ENCODE measurements at places on chromosomes 3 and 15.

DNA sequence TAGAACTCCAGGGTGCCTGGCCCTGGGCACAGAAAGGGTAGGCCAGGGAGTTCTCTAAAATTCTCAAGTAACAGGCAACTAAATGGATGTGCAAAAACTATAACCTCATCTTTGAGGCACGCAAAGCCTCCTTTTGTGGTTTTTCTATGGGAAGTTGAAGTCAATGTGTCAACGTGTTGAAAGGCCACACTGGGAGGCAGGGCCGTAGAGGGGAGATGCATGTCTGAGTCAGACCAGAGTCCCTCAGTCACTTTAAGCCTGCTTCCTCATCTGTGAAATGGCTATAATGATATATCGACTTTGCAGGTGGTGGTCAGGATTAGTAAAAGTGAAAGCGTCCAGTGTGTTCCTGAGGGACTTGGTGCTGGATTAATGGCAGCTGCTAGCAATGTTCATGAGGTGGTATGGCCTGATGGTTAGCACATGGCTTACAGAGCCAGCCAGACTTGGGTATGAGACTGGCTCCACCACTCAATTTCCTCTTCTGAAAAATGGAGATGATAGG is 17.0 kb downstream of the TGM5 start:
- DNase-seq: no peak

DNA sequence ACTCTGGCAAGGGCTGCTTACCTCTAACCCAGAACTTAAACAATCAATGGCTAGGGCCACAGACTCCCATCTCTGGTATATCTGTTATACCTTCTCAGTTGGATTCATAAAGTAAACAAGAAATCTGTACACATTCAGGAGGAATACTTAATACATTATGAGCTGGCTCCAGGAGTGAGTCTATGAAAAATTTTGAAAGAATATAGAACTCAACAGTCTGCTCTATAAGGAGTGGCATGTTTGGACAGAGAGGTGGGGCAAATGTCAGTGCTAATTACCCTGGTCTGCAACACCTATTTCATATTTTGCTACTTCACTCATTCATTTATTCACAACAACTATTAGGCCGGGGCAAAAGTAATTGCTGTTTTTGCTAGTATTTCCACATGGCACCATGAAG is 245.1 kb downstream of the THRB start:
- DNase-seq: no peak

DNA sequence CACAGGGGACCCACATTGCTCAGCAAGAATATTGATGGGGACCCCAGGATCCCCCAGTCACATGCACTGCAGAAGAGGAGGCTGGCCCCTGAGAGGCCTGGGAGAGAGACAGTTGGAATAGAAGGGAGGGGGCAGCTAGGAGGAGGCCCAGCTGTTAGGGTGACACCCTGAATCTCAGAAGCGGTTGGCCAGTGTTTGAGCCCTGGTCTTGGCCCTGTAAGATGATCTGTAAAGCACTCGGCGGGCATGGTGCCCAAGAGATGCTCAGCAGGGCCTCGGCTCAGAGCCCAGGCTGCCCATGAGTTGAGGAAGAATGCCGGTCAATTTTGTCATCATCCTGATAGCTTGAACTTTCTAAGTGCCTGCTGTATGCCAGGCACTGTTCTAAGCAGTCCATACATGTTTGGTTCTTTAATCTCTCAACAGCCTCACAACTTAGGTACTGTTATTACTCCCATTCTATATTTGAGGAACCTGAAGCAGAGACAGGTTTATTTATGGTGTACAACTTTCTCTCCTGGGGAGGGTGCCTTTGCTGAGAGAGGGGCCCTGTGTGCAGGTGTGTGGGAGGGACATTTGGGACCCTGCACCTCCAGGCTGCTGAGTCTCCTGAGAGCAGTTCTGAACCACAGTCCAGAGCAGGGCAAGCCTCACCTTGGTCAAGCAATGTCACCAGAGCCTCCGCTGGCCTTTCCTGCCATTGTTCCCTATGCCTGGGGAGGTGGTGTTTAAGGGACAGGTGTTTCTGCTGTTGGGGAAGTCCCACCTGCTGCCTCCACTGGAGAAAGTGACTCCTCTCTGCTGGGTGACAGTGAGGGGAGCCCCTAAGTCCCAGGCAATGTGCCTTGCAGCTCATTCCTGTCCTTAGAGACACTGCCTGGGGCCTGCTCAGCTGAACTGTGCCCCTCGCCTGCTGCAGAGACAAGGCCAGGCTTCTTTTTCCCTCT is 26.0 kb downstream of the SLC6A6 start:
- DNase-seq: peak; percentile 26

- DNase-seq: no peak
These were observed 309.5 kb upstream of the TRIM42 start for GRCh38 chr3:140368223-140368811.

DNA sequence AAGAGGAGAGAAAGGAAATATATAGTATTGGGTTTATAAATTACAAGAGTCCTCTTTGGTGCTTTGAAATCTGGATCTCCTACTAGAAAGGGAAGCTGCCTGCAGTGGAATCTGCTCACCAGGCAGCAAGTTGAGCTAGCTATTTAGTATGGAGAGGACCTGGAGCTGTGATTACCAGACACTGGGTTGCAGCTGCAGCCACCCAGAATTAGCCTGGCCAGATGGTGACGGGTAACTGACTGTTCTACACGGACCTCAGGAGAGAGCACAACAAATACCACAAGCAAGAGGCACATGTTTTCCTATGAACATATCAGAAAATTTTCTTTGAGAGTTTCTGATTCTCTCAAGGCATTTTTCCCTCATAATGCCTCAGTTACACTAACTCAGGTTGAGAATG is 46.5 kb downstream of the SYNPR start:
- no peak for DNase-seq

- DNase-seq: no peak
These were observed 7.3 kb downstream of the ADAM10 start for GRCh38 chr15:58742022-58742813.

GRCh38 chr3:71863563-71864190 is 78.7 kb upstream of the PROK2 start:
- DNase-seq: no peak

- no peak for DNase-seq
These were observed 24.9 kb downstream of the KNL1 start for GRCh38 chr15:40618906-40619305.

DNA sequence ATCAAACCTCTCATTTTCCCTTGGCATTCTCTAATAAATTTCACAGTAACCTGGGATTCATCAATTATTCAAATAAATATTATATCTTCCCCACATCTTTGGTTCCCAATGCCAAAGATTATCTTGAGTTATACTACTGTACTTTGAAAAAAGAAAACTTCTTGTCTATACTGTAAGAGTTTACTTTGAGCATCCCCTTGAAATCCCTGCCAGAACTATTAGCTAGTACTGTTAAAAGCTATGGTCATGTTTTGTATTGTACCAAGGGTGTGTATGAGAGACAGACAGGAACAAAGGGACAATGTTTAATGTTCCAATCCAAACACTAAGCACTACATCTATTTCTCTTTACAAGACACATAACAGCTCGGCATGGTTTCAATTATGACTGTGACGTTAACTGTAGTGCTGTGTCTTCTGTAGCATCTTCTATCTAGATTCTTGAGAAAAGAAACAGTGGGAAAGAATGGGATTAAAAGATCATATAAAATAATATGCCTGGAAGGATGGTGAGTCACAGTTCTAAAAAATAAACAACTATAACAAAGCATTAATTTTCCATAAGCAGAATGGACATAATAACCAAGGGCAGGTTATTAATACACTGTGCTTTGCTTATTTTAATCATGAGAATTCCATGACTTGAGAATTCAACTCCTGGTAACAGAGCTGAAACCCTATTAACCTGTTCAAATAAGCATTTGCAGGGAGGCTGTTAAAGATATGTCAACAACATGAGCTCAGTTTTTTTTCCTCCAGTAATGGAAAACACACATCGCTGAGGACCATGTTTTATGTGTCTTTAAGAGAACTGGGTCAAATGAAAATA is 71.1 kb downstream of the ALDH1A2 start:
- no peak for DNase-seq

GRCh38 chr3:10339376-10339955 is 18.6 kb upstream of the SEC13 start:
- no peak for DNase-seq

GRCh38 chr3:123129532-123129931 is 62.7 kb downstream of the PDIA5 start:
- no peak for DNase-seq

- no peak for DNase-seq
These were observed 132.5 kb downstream of the CMSS1 start for GRCh38 chr3:99949956-99950670.

GRCh38 chr3:107745354-107745753 is 222.6 kb downstream of the BBX start:
- DNase-seq: no peak

GRCh38 chr15:38695249-38696108 is 130.9 kb upstream of the RASGRP1 start:
- no peak for DNase-seq

DNA sequence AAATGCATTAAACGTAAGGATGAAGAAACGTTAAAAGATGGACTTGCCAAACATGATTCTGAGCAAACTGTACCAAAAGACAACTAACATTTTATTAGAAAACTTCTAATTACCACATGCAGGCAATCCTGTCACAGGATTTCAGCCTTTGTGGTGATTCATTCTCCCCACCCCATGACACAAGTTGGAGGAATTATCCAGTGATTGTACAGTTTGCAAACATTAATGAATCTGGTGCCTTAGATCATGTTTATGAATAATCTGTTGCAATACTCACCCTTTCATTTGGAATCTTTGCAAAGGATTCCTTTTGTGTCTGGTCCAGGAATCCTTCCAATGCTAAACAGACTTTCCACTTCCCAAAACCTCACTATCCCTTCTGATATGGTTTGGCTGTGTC is 23.3 kb upstream of the ERC2 start:
- DNase-seq: no peak

GRCh38 chr3:69108811-69109210 is 13.6 kb downstream of the LMOD3 start:
- no peak for DNase-seq

- no peak for DNase-seq
These were observed 202.6 kb downstream of the XXYLT1 start for GRCh38 chr3:195068084-195069080.

DNA sequence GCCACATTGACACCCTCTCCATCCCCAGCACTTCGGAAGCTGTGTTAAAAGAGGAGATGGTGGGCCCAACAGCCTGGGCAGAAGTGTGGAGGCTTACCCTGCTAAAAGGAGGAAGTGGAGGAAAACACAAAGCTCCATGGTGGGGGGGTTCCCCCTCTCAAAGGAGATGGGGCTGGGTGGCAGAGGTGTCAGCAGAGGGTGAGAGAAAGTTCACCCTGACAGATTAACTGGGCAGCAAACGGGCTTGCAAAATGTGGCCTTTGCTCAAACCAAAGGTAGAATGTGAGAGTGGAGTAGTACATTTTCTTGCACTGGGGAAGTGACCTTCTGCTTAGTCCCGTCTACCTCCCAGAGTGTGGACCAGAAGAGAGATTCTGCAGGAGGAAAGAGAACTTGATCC is 44.7 kb downstream of the MYO1E start:
- DNase-seq: no peak

GRCh38 chr3:48528048-48528447 is 24.1 kb upstream of the SHISA5 start:
- DNase-seq: no peak

- DNase-seq: no peak
These were observed 3.1 kb downstream of the APBA2 start for GRCh38 chr15:28888900-28889299.

GRCh38 chr15:57718309-57718708 is 11.8 kb downstream of the POLR2M start:
- no peak for DNase-seq

- DNase-seq: peak; percentile 74
These were observed 2.0 kb downstream of the FAM43A start for GRCh38 chr3:194687638-194688199.

- DNase-seq: no peak
These were observed 3.1 kb downstream of the IFRD2 start for GRCh38 chr3:50289130-50289529.

- DNase-seq: no peak
These were observed 60.7 kb downstream of the FRMD4B start for GRCh38 chr3:69325151-69325550.

DNA sequence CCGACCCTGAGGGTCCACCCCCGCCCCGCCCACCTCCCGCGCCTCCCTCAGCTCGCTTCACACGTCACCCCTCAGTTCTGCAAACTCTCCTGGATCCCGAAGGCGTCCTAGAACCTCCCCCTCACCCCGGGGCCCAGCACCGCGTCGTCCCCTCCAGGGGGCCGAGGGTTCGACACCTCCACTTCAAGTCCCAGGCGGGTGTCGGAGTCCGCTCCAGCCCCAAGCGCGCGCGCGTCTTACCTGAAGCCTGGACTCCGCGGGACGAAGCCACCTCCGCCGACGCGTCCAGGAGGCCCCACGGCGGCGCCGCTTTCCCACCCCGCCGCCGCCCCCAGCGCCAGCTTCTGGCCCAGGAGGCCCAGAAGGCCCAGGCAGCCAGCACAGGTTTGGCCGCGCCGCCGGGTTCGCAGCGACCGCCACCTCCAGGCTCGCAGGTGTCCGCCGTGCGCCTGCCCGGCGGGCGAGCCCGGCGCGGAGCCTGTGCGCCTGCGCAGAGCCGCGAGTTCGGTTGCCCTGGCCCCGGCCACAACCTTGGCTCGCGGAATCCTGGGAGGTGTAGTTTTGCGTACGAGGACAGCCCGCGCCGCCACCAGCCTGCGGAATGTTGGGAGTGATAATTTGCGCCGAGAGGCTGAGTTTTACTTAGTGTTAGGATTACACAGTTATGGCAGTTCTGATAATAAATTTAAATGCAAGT is at the start of gene POMGNT2:
TSS of gene POMGNT2 (minus strand) at position 484 of the 697 bp plus-strand sequence. CDS start 24,648 bp downstream, outside the sequence.
- DNase-seq: peak; percentile 82

DNA sequence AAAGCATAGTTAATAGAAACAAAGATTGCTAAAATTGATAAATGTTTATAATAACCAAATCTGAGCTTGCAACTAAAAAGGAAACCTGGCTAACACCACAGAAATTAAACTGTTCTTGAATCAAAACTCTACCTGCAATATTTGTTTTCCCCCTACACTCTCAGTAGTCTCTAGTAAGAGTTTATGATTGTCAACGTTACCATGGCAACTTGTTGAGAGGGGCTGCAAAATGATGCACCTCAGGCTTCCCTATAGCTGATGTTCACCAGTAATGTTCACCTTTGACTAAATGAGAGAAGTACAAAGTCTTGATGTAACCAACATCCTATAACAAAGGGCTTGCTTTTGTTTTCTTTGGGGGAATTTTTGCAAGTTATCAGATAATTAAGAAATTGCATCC is 101.1 kb upstream of the FHIT start:
- no peak for DNase-seq

- no peak for DNase-seq
These were observed 348.5 kb downstream of the PYDC2 start for GRCh38 chr3:191809326-191809949.

- DNase-seq: no peak
These were observed 21.3 kb downstream of the CHD2 start for GRCh38 chr15:92921215-92922131.

DNA sequence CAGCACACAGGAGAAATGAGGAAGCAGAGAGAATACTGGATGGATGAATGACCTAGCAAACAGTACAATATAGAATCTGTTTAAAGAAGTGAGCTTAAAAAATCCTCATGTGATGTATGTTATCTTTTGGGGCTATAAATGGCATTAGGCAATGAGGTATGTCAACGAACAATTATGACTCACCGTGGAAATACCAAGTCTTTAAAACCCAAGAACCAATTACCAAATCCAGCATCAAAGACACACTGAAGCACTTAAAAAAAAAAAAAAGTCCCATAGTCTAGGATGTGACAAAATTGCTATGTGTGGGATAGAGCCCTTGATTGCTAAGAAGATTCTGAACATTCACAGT is 36.3 kb upstream of the HERC1 start:
- DNase-seq: no peak
